Caki2 (cell line): ENCODE measurements at places on chromosomes 6 and 20. TPM values are rescaled to one million over a fixed set of nuclear protein-coding genes. Genes with fewer than 3 reads are reported as not detected.

The SLCO4A1 gene
- total RNA-seq = 65.5 and 77.6 TPM in 2 replicates

The FOXA2 gene
- 2.3 and 4.5 TPM in 2 replicates for total RNA-seq

The HMGN3 gene
- 95.3 and 136 TPM in 2 replicates for total RNA-seq

The AMD1 gene
- 33.7 and 38.2 TPM in 2 replicates for total RNA-seq

The TRERF1 gene
- total RNA-seq = 0.58 and 2.0 TPM in 2 replicates

The SAMD5 gene
- total RNA-seq = 6.9 and 8.6 TPM in 2 replicates
